ENCODE measurements at places on chromosomes 12 and 14.

GRCh38 chr12:119989731-119990381, 820 bp downstream of the BICDL1 start:
- DNase-seq: peak; percentile 52

DNA sequence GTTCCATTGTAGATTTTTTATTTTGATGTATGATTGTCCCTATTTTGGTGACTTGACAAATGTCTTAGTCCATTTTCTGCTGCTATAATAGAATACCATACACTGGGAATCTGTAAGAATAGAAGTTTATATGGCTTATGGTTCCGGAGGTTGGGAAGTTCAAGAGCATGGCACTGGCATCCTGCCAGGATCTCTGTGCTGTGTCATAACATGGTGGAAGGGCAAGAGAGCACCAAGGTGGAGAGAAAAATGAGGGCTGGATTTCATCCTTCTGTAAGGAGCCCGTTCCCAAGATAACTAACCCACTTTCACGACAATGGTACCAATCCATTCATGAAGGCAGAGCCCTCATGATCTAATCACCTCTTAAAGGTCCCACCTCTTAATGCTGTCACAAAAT, 176.7 kb downstream of the TMEM132D start:
- no peak for DNase-seq

DNA sequence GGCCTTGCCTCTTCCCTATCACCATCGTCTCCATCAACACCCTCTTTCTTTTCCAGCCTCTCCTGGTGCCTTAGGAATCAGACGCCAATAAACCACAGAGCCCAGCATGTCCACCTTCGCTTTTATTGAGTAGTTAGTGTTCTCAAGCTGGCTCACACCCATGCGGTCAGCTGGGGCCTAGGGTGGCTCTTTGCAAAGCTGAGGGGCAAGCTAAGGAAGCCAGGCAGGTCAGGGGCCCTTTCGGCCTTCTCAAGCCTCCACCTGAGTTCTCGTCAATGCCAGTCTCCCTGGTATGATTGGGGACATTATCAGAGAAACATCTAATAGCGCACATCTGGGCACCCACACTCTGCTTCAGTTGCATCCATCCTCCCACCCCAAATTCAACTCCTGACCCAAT, 737 bp upstream of the TEX52 start:
- DNase-seq: no peak

DNA sequence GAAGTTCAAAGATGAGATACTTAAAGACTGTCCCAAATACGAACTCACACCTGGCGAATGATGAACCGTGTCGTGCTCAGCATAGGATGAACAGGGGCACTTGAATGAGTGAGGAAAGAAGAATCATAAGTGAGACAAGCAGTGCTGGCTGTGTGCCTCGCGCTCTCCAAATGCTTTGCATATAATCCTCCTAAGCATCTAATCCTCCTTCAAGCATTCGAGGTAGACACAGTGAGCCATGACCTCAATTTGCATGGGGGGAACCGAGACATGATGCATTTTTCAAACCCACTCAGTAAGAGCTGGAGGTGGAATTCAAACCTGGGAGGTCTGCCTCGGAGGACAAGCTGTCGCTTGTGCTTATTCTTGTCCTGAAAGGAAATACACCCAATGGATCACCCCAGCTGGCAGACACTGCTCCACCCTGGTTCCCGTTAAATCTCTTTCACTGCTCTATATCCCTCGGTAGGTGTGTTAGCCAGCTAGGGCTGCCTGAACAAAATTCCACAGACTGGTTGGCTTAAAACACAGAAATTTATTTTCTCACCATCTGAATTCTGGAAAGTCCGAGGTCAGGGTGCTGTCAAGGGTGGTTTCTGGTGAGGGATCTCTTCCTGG, 274.0 kb downstream of the SLC15A4 start:
- DNase-seq: no peak

GRCh38 chr12:7264538-7264937, 39.3 kb upstream of the ACSM4 start:
- no peak for DNase-seq

GRCh38 chr12:80087486-80088213, 11.7 kb upstream of the OTOGL start:
- no peak for DNase-seq

- DNase-seq: no peak
These were observed 139.9 kb upstream of the KRR1 start for GRCh38 chr12:75651342-75651695.

- DNase-seq: no peak
These were observed 136.6 kb upstream of the NEDD1 start for GRCh38 chr12:96770219-96771102.

DNA sequence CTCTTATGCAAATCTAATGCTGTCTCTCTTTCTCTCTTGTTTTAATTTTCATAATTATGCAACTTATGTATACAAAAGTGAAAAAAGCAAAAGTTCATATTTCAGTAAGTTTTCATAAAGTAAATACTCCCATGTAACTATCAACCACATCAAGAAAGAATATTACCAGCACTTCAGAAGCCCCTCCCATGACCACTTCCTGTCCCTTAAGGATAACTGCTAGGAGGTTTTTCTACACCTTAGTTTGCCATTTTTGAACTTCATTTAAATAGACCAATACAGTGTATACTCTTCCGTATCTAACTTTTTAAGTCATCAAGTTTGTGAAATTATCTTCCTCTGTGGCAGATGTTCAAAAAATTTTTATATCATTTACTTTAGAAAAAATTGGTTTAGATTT, 547 bp upstream of the OR4K15 start:
- DNase-seq: no peak

- DNase-seq: no peak
These were observed 969.3 kb downstream of the TMTC2 start for GRCh38 chr12:83656004-83656403.

DNA sequence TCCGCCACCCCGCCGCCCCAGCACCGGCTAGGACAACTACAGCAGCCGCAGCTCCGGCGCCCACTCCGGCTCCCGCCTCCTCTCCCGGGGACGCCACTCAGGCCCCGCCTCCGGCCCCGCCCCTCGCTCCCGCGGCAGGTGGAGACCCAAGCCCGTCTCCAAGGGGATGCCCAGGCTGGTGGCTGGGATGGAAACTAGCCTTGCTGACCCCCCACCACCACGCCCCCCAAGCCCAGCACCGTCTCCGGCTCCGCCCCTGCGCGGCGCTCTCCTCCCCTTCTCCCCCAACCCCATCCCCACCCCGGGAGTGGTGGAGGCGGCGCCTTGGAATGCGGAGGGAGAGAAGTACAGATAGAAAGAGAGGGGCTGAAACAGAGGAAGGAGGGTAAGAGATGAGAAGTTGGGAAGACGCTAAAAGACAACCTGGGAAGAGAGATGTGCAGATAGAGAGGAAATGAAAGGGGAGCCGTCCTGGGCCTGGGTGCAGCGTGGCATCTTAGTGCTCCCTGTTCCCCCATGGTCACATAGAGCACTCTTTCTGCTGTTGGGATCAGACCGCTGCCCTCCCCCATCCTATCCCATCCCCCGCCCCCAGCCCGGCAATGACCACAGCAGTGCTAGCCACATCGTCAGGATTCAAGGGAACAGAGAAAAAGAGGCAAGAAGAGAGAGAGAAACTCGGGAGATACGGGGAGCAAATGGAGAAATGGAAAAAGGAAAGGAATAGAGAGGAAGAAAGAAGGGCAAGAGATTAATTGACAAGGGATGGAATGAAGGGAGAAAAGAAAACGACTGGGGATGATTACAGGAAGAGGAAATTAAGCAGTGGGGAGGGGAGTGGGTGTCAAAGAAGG, at the start of gene ITGA7:
Gene ITGA7 (minus strand): TSS at position 64 of the 854 bp plus-strand sequence. CDS start 222 bp downstream, outside the sequence.
- DNase-seq: no peak
